T-helper 9 cell (primary cell): ENCODE measurements at places on chromosomes 13 and 19.

GRCh38 chr19:4866595-4867424, 657 bp downstream of the PLIN3 start:
- DNase-seq = peak; percentile 35

GRCh38 chr13:61286148-61286745, 129.4 kb downstream of the PCDH20 start:
- no peak for DNase-seq

DNA sequence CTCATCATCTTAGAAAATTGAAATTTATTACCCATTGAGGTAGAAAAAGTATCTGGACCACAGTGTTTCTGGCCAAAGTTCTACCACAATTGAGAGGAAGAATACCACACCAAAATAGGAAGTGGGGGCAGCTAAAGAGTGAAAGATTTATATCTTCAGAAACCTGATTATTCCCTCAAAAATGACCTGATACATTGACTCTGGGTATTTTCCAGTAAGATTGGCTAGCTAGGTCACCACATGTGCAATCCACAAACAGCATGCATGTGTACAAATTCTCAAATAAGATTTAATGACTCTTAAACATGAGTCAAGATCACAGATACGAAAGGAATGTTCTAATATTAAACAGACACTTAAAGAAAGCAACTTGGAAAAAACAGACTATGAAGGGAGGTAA, 1516.2 kb upstream of the PCDH20 start:
- no peak for DNase-seq

GRCh38 chr19:3612901-3613741, 6.4 kb upstream of the TBXA2R start:
- DNase-seq = no peak

- DNase-seq = no peak
These were observed 30.8 kb downstream of the CBY2 start for GRCh38 chr13:45732916-45733315.

- DNase-seq = no peak
These were observed 17.0 kb downstream of the EFNA2 start for GRCh38 chr19:1302533-1303239.

GRCh38 chr13:30796631-30797601, 61.6 kb downstream of the ALOX5AP start:
- no peak for DNase-seq

DNA sequence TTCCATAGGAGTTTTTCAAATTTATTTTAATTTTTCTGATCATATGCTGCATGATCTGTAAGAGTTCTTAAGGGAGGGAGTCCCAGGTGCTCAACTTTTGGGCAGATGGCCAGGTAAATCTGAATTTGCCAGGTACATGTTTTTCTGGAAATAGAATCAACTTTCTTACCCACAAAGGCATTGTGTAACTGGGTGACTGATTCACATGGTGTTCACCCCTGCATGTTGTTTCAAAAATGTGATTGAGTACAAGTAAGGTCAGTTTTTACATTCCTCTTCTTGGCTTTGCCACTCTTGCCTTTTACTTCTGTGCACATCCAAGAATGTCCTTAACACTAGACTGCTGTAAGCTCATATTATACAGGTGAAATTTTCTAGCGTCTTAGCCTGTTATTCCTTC, 30.4 kb downstream of the RB1 start:
- no peak for DNase-seq

- DNase-seq = no peak
These were observed 234.9 kb downstream of the TUBA3C start for GRCh38 chr13:18946738-18947137.

GRCh38 chr19:6811906-6812305, 39.4 kb downstream of the VAV1 start:
- no peak for DNase-seq

DNA sequence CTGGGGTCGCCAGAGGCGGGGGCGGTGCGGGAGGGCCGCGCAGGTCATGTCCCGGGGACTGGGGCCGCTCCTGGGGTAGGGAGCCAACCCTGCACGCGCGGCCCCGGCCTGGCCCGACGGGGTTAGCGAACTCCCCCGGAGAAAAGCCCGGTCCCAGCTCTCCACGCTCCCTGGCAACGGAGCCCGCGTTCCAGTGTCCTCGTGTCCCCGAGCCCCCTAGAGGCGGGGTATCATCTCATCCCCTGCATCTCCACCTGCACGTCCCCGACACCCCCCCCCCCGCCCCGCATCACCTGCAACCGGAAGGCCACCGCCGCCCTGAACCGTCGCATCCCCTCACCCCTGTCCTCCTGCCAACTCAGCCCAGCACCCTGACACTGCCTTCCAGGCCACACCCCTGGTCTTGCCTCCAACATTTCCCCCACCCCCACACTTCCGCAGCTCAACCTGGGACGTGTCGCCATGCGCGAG, 2.7 kb downstream of the WDR88 start:
- peak; percentile 9 for DNase-seq

DNA sequence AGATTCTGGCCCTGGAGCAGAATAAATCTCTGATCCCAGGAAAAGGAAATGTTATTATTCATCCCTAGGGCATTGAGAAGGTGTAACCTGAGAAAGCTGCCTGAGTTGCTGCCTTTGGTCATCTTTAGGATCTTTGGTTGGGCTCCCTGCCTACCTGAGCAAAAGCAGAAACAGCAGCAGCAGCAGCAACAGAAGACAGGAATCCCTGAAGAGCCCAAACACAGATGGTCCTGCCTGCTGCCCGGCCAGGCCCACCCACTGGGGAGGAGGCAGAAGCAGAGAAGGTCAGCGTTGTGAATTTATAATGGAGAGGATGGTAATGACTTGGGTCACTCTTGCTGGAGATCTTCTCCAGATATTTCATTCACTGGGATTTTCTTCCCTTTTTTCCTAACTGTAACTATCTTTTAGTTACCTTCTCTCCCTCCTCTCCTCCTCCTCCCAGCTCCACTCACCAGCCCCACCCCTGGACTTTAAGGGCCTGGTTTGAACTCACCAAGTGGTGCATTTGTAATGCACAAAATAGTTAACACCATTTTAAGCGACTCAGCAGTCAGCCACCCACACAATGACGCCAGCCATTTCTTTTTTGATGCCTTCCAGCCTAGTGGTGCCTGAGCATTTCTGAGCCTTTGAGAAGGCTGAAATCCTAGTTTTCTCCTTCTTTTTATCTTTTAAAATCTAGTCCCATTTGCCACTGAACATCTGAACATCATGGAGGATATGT, 91.7 kb downstream of the HSPH1 start:
- no peak for DNase-seq

DNA sequence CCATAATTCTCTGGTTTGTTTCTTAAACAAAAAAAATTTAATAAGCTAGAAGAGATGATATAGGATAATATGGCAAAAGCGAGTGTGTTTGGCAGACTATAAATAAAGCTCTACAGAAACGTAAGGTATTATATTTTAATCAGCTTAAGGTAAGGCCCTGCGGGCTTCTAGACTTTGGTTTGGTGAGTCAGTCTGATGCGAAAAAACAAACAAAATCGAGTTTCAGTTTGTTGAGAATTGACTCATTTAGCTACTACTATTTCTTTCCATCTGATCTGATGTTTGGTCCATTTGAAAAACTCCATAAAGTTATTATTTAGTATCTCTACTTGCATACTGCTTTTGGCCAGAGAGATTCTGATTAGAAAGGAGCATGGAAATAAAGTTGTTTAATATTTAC, 138.0 kb downstream of the MIPEP start:
- DNase-seq = no peak

- no peak for DNase-seq
These were observed 58.5 kb downstream of the POSTN start for GRCh38 chr13:37539976-37540605.

- DNase-seq = no peak
These were observed 12.6 kb downstream of the MBNL2 start for GRCh38 chr13:97234742-97235141.

DNA sequence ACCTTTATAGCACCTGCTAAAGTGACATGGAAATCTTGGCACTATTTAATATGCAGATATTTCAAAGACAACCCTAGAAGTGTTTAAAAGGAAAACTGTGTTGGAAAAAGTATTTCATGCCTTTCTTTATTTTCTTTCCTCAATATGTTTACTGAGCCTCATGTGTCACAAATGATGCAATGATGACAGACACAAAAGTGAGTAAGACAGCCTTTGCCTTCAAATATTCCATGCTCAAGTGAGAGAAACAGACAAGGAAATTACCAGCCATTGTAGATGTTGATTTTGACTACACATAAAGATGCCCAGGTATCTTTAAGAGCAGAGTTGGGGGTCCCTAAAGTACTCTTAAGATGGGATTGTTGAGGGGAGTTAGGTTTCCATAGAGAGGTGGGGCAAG, 48.0 kb upstream of the TPP2 start:
- no peak for DNase-seq

GRCh38 chr19:48418317-48419064, 25.0 kb downstream of the GRIN2D start:
- no peak for DNase-seq

DNA sequence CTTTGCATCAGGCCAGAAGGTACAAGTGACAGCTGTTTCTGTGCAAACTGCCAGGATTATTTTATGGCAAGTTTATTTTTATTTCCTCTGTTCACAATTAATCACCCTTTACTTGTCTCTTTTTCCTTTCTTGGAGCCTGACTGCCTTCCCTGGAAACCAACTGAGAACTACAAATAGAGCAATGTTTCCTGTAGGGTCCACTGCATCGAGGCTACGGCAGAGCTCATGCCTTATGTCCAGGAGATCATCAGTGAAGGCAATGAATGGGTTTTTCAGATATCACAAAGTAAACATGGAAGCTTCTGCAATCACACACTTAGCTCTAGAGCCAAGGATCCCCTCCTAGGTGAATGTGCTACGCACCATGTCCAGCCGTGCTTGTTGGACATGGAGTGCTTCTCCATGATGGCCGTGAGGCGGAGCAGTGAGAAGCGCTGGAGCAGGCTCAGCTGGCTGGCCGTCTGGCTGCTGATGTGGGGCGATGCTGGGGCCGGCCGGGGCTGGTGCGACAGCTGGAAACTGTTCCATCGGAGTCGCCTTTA, 110.9 kb downstream of the KL start:
- no peak for DNase-seq

- no peak for DNase-seq
These were observed 8.8 kb upstream of the CD22 start for GRCh38 chr19:35320065-35320713.

GRCh38 chr13:104143760-104144416, 1077.7 kb upstream of the SLC10A2 start:
- no peak for DNase-seq

GRCh38 chr19:29927944-29928625, 14.0 kb upstream of the URI1 start:
- DNase-seq = no peak

DNA sequence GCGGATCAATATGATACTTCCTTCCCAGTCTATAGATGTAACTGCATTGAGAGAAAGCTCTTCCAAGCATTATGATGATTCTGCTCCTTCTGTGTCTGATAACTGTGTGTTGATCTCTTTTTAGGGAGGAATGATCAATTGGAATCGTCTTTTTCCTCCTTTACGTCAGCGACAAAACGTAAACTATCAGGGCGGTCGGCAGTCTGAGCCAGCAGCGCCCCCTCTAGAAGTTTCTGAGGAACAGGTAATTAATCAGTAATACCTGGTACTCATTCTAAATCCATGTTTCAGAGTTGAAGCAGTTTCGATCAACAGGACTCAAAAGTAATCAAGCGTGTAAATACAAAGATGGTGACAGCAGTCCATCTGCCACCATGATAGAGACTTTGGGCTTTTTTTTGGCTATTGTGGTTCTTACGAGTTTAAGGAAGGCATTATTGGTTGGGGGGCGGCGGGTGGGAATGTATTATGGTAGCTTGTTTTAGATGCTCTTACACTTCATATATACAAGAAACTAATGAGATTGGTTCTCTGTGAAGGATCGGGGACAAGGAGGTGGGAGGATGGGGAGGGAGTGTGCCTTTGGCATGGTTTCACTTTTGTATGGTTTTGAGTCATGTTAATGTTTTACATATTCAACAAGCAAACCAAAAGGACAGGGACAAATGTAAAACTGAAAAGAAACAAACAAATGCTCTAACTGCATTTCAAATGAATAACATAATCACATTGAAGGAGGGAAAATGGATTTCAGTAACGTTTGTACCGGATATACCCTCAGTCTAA, 60.7 kb upstream of the GPR183 start:
- no peak for DNase-seq

DNA sequence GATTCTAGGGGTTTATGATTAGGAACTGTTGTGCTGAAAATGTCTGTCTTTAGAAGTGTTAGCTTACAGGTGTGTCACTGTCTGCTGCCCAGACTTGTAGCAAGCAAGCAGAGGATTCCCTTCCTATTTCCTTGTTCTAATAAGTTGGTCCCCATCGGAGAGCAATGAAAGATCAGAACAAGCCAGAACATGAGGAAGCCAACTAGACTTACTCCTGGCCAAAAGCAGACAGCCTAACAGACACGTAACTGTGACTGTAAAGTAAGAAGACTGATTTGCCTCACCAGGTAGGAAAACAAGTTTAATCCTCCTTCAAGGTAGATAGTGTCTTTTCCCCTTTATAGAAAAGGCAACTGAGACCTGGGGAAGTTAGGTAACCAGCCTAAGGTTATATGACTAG, 12.5 kb downstream of the POLR1D start:
- DNase-seq = no peak

DNA sequence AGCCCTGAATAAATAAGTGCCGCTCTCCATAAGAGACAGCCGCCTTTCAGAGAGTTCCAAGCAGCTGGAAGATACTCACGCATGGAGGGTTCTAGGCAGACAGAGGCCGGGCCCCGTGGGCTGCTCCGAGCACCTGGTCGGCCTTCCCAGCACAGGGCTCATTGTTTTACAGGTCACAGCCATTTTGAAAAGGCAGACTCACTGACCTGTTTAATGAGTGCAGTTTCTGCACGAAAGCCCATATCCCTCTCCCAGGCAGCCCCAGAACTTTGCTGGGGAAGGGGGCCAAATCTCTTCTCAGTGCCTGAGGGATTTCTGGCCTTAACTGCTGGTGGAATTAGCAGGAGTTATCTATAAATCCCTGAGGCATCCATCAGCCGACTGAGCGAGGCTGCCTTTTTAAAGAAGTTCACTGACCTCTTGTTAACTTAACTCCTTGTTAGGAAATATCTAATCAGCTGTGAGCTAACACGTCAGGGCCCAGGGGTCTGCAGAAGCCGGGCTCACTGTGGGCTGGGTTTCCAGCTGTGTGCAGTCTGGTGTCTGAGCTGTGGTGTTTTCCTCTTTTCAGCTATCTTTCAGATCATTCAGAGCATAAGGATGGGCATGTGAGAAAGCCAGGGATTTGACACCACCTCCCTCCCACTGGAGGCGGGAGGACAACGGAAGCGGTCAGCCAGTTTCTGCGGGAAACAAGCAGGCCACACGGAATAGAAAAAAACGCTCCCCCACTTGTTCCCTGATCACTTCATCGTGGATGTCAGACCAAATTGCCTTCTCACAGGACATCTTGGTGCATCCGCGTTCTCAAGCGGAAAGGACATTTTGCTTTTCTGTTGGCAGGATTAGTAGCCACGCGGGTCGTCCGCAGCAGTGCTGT, 23.3 kb downstream of the SERP2 start:
- DNase-seq = no peak

GRCh38 chr19:48644839-48645619, 958 bp downstream of the CA11 start:
- DNase-seq = peak; percentile 63
